Activated T-cell treated with anti-CD3 and anti-CD28 coated beads for 1 hour (primary cell): ENCODE measurements at places on chromosomes 5 and 9.

DNA sequence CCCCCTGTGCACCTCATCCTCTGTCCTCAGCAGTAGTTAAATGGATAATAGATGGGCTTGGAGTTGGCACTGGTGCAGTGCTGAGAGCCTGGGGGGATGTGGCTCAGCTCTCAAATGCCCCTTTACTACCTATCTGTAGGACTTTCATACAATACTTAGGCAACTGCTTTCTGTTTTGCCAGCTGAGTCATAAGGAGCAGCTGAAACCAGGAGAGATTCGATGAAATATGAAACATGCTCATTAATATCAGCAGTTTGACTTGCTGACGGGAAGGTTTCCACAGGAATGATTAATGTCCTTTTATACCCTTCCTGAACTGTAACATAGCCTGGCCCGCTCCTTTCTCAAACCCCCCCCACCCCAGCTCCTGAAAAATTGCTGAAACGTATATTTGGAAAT, 142.6 kb downstream of the SAXO1 start:
- DNase-seq = no peak

DNA sequence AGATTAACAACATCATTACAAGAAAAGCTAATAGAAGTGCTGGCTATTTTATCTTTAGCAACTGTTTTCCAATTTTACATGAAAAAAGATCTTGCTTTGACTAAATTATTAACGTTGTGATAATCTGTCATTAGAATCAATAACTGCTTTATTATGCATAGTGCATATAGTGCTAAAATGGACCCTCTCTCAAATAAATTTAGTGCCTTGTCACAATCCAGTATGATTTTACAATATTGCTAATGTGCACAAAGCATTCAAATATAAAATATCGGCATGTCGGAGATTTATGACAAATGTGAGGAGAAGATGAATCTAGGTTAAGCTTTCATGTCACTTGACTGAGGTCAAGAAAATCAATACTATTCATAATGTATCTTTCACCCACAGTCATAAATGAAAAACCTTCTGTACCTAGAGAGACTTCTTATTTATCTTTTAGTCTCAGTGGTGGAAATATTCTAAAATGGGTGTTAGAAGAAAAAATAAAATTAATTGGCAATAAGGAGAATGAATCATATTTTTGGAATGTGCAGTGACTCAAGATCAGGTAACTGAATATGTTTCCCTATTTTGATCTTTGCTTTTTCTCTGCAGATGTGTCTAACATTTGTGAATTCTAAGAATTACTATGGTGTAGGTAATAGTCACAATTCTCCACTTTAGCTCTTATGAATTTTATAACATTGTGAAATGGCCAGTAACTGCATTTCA, 672.9 kb upstream of the GRAMD2B start:
- DNase-seq = no peak

DNA sequence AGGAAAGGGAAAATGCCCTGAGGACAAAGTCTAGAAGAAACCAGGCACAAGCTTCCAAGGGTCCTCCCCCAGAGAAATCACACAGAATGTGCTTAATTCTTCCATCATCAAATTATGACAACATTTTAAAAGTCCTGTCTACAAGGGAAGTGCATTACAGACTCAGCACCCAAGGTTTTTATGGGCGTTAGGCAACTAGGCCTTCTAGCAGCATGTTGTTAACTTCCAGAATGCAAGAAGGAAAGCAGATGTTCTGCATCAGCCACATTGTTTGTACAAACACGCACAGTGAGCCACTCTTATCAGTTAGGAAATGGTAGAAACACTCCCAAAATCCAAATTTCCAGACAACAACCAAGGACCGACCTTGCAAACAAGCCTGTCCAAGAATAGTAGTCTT, 26.5 kb downstream of the SMC5 start:
- DNase-seq = no peak

DNA sequence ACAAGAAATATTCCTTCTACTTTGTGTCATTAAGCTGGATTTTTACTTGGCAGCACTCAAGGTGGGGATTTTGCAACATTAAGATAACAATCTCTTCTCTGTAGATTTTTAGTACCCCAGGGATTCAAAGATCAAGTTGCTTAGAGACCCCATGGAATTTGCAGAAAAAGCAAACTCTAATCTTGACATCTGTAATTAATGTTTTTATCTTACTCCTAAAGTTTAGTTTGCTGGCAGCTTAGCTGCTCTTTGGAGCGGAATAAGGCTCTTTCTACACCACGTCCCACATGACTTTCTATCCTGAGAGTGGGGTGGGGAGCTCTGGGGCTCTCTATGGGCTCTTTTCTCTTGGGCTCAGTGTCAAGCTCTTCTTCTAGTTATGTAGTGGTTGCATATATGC, 21.7 kb upstream of the SPDL1 start:
- DNase-seq = no peak

DNA sequence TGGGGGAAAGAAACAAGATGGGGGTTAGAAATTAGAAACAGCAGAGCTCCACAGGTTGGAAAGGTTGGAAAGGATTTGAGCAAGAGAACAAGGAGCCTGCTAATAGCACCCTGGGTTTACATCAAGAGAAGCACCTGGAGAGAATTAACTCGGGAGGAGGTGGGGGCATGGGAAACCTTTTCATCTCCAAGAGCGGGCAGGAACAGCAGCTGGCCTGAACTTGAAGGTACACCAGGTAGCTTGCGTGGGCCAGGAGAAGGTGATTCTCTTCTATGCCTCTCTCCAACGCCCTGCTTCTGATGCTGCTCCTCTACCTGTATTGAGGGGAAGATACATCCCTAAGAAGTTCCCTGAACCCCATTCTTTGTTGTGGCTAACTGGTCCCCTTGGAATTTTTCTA, 37.1 kb upstream of the GLRX start:
- DNase-seq = no peak

- DNase-seq = no peak
Observed at GRCh38 chr9:13324988-13325387, 45.5 kb upstream of the MPDZ start.

DNA sequence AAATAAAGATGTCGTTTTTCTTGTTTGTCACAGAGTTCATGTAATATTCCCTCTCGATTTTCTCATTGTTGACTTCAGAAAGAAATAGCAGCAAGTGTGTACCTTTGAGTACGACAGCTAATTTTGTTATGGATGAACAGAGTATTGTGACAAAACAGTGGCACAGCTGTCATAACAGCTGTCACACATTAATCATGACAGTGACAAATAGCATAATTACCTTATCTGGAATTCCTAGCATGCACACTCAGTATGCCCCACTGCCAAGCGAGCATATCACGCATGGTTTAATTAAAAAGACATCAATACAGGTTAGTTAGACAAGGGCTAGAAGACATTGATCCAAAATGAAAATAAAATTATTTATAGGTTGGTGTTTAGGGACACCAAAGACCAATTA, 375.1 kb downstream of the SPATA31D1 start:
- no peak for DNase-seq

GRCh38 chr5:94031631-94032030, 290.2 kb upstream of the POU5F2 start:
- no peak for DNase-seq

DNA sequence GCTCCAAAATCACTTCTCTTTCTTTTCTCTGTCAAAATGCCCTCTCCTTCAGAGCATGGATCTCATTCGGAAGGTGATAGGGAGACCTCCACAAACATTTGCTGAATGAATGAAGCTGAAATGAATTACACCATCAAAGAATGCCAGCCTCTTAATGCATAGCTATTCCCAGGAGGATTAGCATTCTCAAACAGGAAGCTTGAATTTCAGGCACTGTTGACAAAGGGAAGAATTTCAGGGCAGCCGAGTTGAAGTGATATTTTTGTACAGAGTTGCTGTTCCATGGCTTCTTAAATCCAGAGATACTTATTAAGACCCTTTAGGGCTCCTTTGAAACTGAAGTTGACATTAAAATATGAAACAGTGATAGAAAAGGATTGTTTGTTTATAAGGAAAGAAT, 18.8 kb downstream of the HBEGF start:
- DNase-seq = no peak

- DNase-seq = no peak
Observed at GRCh38 chr5:168724227-168724626, 145.1 kb upstream of the PANK3 start.

DNA sequence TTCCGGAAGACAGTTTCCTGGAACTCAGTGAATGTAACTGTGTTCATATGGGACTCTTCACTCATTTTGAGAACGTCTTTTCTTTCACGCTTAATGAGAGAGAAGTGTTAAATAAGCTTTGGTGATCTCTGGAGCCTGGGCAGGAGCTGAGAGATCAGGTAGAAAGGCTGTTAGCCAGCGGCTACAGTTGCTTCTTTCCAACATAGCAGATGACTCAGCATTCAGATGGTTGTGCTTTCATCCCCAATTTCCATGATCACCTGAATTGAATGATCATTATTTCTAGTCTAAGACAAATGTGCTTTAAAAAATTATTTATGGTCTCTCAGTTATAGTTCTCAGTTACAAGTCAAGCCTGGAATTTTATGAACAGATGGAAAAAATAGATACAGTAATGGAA, 234.5 kb downstream of the ADAMTSL1 start:
- no peak for DNase-seq
